Thyroid gland (tissue), 4 donors: ENCODE measurements at places on chromosomes 7 and 10. TPM values are rescaled to one million over a fixed set of nuclear protein-coding genes. Genes with fewer than 3 reads are reported as not detected.
A peak's percentile ranks its signal among the peaks of the same experiment; 100 is the strongest.

DNA sequence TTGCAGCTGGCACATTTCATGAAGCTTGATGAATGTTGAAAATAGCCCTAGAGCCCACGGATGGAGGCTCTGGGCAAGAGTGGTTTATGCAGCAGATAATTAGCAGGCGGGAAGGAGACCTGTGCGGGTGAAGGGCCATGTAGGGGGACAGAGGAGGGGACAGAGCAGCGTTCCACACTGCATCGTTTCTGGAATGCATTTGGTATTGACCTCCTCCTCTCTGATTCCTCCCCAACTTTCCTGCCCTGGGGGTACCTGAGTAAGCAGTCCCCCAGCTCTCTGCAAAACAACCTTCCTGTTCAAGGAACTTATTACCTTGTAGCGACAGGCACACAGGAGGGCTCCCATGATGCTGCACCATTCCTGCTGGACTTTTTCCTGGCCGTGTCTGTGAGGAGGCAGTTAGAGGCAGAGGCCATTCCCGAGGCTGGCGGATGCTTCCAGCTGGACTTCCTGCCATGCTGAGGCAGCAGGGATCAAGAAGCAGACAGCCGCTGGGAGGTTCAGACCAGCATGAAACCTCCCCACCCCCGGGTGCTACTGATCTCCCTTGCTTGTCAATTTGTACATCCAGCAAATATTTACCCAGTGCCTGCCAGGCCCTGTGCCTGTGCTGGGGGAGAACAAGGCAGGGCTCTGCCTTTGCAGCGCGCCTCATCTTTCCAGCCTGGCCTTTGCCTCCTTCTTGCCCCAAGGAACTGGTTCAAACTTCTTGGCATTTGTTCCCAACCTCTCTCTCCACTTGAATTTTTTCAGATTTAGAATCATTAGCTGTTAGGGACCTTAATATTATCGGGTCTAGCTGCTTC is 28.7 kb downstream of the SLC29A3 start:
- DNase-seq: no peak

The WASHC2A gene
- 42.2 TPM for total RNA-seq

DNA sequence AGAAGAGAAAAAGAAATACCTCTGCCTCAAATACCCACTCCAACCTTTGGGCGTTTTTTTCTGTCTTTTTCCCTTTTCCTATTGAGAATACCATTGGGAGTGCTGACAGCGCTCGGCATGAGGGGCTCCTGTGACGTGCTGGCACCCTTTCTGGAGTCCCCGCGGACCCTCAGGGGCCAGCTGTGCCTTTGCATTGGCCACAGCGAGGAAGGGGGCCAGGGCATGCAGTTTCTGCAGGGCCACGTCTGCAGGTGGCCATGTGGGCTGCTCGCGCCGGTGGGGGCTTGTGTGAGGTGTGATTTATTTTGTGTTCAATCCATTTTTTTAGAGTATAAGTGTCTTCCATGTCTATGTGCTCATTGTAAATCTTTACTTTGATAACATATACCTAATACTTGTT is 57.4 kb downstream of the INPP5A start:
- no peak for DNase-seq

DNA sequence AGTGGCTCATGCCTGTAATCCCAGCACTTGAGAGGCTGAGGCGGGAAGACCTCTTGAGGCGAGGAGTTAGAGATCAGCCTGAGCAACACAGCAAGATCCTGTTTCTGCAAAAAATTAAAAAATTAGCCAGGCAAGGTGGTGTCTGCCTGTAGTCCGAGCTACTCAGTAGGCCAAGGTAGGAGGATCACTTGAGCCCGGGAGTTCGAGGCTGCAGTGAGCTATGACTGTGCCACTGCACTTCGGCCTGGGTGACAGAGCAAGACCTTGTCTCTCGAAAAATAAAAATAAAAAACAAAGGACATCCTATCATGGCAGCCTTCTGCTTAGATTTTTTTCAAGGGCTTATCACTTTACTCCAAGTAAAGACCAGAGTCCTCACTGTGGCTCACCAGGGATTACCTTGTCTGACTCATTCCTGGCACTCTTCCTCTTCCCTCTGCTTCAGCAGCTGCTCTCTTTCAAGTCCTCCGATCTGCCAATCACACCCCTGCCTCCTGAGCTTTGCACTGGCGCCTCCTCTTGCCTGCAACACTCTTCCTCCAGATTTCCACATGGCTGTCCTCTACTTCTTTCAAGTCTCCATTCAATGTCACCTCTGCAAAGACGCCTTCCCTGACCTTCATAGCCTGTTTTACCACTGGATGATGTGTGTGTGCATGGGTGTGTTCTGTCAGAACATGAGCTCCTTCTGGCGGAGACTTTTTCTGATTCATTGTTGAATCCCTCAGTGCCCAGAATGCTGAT is 7.7 kb downstream of the PRTFDC1 start:
- no peak for DNase-seq

The CPXM2 gene
- 11.6 TPM for total RNA-seq

The HACD1 gene
- 19.2 TPM for total RNA-seq

The NEUROD6 gene
- not detected for total RNA-seq

The PPP1R3C gene
- total RNA-seq: 4.4 TPM

The HTRA1 gene
- total RNA-seq: 77.2 TPM

DNA sequence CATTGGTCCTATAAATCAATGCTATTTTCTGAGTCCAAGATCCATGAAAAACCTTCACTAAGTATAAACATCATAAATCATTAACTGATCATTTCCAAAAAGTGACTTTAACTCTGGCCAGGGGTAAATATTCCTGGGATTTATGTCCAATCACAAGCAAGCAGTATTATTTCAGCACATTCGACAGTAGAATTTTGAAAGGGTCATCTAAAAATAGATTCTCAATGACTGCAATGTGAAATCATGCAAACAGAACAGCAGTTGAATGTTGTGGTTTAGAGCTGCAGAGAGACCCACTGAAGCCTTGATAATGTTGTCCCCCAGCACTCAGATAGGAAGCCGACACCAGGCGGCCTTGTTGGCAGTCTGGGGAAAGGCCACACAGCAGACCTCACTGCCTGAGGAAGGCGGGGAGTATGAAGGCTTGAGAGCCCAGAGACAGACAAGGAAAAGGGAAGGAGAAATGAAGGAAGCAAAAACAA is 38.1 kb downstream of the FAM107B start:
- DNase-seq: peak; percentile 24

DNA sequence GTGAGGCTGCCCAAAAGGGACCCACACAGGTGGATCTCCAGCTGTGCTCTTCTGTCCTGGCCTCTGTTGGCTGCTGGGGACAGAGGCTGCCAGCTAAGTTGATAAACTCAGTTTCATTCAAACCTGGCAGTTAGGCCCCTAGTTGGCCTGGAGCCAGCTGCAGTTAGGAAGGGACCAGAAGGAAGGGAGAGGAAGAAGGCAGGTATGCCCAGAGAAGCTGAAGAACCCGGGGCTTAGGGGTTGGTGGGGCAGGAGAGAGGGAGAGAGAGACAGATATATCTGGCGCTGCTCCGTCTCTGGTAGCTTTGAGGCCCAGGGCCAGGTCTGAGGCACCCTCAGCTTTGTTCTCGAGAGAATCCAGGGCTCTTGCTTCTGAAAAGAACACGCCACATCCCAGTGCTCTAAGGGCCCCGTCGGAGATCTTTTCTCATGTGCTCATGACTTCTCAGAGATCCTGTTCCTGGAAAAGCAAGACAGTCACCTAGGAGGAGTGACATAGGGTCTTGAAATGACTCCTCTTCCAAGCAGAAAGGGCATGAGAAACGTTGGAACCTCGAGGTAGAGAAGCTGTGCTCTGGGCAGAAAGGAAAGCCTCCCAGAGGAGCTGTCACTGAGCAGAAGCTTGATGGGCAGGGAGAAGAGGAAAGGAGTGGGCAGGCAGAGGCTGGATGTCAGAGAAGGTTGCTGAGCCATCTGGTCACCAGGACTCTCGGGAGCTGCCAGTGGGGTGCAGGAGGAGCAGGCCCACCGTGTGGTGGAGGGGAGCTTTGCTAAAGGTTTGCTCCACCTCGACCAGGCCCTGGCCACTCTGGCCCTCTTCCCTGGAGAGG is 153.6 kb downstream of the ARHGAP21 start:
- no peak for DNase-seq

The CASP7 gene
- total RNA-seq: 12.1 TPM

The CLRN3 gene
- not detected for total RNA-seq

DNA sequence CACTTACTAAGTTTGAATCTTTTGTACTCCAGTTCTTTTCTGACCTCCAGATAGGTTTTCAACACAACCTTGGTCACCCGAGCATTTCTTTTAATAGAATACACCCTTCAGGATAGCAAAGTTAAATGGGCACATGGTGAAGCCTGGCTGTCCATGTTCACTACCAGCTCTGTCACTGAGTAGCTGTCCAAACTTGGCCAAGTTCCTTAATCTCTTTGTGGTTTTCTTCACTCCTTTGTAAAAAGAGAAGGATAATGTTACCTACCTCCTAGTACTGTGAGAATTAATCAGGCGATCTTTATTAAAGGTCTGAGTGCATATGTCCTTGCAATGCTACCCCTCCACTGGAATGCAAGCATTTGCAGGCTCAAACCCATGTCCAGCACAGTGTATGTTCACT is 128.1 kb upstream of the PTPRZ1 start:
- DNase-seq: no peak

DNA sequence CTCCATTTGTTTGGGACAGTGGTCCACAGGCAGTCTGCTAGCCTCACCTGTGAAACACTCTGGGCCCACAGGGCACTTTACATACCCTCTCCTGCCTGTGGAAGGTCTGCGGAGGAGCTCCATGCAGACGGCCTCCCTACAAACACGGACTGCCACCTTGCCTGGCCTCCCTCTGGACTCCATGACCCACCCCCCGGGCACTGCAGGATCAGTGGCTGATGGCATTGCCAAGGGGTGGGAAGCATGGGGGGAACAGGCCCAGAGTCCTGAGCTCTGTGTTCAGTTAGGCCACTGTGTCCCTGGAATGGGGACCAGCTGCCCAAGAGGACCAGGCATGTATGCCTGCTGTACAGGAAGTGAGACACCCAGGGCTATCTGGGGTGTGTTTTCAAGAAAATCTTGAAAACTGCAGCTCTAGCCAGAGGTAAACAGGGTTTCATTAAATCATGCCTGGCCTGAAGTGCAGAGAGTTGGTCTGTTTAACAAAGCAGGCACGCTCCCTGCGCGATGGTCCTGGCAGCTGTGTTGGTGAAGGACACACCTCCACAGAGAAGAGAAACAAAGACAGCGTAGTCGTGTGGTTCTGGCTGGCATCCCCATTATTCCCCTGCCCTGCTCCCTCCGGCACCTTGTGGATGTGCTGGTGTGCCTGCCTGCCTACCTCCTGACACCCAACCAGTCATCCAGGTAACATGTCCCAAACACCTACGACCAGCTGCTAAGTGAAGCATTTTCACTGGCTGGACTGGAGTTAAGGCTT is 470.8 kb upstream of the ZMIZ1 start:
- DNase-seq: no peak

- DNase-seq: no peak
These were observed 35.5 kb downstream of the RBM20 start for GRCh38 chr10:110679486-110680272.

The AKR1D1 gene
- total RNA-seq: not detected

GRCh38 chr10:126525326-126525725 is 137.0 kb upstream of the ADAM12 start:
- no peak for DNase-seq

DNA sequence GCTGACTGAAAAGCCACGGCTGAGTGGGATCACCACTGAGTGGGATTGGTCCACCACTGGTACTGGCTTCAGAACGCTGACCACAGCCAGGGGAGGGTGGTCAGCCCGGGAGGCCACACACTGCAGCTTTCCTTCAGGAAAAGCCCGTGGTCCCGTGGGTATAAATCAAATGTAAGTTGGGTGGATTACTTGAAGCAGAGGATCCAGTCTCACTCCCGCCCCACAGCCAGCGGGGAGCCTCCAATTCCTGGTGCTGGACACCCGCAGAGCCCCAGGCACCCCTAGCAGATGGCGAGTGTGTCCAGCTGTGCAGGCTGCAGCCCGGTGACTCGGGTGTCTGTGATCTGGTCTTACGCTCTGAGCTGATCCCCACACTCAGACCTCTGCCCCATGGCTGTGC is 231.1 kb upstream of the ZNF32 start:
- no peak for DNase-seq

DNA sequence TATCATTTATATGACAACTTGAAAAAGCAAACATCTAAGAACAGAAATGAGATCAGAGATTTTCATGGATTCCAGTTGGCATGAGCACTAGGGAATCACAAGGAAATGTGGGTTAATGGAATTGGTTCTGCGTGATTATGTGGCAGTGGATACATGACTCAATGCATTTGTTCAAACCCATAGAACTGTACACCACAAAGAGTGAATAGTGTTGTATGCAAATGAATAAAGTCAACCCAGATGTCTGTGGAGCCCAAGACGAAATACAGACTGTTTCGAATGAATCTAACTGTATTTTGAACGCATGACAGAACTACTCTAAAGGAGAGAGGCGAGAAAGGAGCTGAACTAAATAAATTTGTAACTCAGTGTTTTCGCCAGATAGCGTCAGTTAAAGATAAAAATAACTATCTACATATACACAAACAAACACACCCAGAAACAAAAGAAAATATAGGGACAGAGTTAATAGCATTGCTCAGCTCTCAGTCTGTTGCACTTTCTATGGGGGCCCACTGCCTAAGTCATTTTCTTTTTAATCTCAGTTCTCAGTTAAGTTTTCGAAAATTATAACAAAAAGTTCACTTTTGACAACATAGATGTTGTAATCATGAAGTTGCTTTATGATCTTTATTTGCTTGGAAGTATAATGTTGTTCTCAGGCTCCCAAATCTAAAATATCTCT is 636.7 kb upstream of the SEMA3D start:
- DNase-seq: no peak

The GPR37 gene
- total RNA-seq: not detected

DNA sequence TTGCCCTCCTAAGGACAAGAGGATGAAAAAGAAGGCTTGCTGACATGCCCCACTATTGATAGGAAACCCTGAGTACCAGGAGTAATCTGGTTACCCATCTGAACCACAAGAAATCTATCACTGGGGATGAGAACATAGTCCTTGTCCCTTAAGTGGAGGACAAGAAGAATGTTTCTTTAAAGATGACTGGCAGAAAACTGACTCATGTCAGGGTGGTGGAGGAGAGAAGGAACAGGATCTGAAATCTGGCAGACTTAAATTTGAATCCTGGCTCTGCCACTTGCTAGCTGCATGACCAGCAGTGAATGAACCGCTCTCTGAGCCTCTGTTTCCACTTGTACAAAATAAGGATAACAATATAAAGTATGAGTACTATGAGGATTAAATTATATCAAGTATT is 38.9 kb upstream of the XPNPEP1 start:
- no peak for DNase-seq

- DNase-seq: no peak
These were observed 70.7 kb downstream of the HDAC9 start for GRCh38 chr7:18566205-18566604.

The METTL27 gene
- total RNA-seq: 13.7 TPM

DNA sequence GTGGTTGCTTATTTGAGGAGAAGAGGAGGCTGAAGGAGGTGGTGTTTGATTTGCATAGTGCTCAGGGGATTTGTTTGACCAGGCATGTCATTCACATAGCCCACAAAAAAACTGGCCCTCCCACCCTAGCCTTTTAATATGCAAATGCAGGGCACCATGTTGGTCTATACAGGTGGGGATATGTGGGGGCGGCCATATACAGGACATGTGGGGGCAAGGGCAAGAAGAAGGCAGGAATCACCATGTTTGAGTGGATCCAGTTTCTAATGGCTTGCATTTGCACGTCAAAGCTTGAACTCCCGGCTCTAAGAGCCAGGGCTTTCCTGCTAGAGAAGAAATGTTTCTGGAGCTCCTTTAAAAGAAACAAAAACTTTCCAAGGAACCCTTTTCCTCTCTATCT is 541.0 kb downstream of the ZWINT start:
- DNase-seq: no peak
